ENCODE measurements at places on chromosomes 3 and 15.

- peak; percentile 27 for DNase-seq
Observed at GRCh38 chr3:168081856-168082255, 13.9 kb downstream of the GOLIM4 start.

DNA sequence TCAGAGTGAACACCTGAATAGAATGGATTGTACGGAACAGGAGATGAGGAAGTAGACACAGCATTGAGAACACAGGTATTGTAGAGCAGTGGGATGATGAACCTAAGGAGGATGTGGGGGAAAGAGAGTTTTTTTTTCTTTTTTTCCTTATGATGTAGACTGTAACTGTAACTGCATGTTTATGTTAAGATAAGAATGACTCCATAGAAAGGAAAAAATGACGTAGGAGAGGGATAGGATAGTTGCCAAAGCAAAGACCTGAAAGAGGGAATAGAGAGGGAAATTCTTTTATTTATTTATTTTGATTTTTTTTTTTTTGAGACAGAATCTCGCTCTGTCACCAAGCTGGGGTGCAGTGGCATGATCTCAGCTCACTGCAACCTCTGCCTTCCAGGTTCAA lies 33.2 kb downstream of the APH1B start:
- no peak for DNase-seq

DNA sequence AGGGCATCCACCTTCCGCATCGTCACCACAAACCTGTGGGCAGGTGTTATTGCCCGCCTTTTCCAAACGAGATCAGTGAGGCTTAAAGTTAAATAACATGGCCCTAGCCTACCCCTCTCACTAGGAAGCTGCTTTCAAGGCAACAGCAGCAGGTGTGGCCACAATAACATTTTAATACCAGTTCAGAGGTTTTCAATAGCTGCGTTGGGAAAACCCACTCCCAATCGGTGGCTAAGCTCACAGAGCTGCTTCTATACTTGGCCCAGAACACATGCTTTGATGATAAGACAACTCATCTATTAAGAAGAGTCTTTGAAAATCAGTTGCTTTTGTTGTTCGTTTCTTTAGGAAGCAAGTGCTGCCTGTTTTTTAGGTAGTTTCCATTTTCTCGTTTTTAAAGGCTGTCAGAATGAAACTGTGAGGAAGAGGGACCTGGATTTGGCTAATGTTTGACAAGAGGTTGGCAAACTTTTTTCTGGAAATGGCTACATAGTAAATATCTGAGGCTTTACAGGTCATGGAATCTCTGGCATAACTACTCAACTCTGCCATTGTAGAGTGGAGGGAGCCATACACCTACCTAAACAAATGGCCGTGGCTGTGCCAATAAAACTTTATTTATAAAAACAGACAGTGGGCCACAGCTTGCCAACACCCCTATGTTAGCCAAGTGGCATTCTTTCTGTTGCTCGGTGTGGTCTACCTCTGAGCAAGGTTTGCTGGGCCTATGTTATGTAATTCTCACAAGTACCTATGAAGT lies 179.6 kb downstream of the FEZF2 start:
- no peak for DNase-seq

GRCh38 chr15:70956201-70956995 lies 63.8 kb downstream of the LRRC49 start:
- DNase-seq = peak; percentile 6

DNA sequence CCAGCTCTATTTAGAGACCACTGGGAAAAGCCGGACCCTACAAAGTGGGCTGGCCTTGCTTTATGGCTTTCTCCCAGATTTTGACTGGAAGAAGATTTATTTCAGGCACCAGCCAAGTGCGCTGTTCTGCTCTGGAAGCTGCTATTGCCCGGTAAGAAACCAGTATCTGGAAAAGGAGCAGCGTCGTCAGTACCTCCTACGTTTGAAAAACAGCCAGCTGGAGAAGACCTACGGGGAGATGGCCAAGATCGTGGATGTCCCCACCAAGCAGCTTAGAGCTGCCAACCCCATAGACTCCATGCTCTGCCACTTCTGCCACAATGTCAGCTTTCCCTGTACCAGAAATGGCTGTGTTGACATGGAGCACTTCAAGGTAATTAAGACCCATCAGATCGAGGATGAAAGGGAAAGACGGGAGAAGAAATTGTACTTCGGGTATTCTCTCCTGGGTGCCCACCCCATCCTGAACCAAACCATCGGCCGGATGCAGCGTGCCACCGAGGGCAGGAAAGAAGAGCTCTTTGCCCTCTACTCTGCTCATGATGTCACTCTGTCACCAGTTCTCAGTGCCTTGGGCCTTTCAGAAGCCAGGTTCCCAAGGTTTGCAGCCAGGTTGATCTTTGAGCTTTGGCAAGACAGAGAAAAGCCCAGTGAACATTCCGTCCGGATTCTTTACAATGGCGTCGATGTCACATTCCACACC lies 60.9 kb downstream of the PXYLP1 start:
- DNase-seq = no peak

GRCh38 chr15:38636597-38636996 lies 72.0 kb upstream of the RASGRP1 start:
- no peak for DNase-seq

GRCh38 chr15:43253431-43254403 lies 13.0 kb downstream of the TGM5 start:
- DNase-seq = peak; percentile 53

DNA sequence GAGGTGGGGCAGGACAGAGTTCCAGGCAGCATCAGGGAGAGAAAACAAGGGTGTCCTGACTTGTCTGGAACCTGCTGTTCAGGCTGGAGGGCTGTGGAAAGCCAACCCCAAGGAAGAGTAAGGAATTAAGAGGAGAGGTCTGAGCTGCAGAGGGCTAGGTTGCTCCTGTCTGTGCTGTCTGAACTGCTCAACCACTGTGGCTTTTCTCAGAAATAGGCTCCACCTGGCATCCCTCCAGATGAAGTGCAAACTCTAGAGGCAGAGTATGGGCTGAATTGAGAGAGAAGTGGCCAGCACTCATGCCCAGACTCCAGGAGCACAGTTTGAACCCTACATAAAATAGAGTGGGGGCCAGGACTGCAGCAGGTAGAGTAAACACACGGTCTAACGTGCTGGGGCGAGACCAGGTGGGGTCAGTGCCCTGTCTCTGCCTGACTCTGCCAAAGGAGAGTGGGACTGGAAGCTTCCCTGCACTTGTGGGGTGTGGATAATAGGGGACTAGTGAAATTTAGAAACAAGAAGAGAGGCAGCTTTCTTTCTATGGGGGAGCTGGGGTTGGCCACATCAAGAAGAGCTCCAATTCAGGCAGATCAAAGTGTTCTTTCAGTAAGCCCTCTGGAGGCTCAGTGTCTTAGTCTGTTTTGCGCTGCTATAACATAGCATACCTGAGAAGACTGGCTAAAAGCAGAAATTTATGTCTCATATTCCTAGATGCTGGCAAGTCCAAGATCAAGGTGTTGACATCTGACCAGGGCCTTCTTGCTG lies 28.0 kb upstream of the MNS1 start:
- DNase-seq = no peak

GRCh38 chr15:57485869-57486268 lies 105.8 kb upstream of the MYZAP start:
- peak; percentile 97 for DNase-seq

GRCh38 chr15:63973212-63974009 lies 72.9 kb downstream of the DAPK2 start:
- no peak for DNase-seq

DNA sequence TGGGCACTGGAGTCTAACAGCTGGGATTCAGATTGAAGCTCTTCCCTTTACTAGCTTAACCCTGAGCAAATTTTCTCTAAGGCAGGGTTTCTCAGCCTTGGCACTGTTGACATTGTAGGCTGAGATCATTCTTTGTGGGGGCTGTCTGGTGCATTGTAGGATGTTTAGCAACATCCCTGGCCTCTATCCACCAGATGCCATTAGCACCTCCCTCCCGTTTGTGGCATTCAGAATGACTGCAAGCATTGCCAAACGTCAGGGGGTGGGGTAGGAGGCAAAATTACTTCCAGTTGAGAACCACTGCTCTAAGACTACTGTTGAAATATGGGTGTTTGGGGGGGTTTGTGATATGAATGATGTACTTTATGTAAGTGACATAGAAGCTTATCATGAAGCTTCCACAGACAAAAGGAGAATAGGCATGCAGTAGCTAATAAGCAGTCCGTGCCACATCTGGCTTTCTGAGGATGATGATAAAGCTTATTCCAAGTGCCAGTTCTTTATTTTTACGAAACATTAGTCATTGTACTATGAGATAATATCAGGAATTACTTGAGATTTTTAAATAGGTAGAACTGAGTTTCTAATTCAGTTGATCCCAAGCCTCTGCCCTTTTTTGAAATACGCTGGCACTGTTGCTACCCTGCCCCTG lies 39.3 kb downstream of the NKIRAS1 start:
- DNase-seq = peak; percentile 74

- peak; percentile 37 for DNase-seq
Observed at GRCh38 chr3:54988838-54989630, 61.2 kb upstream of the LRTM1 start.

- no peak for DNase-seq
Observed at GRCh38 chr15:93029214-93029835, 59.7 kb downstream of the RGMA start.

DNA sequence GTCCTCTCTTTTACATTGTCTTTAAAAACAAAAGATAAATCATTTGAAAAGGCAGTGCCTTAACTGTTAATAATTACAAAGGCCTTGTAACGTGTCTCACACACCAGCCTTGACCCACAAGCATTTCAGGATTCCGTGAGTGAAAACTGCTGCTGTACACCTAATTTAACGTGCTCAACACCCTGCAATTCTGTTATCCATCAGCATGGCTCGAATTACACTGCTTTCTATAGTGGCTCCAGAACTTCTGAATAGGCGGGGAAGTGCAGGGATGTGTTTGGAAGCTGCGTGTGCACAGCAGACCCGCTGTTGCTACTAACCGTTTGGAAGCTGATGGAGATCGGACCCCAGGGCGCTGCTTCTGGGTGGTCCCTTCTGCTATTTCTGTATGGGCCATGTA lies 9.9 kb upstream of the ETFA start:
- no peak for DNase-seq

DNA sequence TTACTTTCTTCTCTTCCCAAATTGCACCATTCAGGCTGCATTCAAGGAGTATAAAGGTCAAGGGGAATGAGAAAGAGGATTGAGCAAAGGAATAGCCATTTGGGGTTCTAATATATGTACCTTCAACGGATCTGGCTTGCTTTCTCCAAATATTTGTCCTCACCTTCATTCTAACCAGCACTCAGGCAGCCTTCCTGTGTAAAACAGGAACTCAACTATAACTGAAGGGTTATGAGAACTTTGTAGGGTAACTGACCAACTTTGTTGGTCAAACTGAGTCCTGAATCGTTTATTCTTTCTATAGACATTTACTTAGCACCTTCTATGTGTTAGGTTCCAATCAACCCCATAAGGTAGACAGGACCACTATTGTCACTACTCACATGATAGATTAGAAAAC lies 5.1 kb upstream of the CPOX start:
- no peak for DNase-seq

- DNase-seq = no peak
Observed at GRCh38 chr15:69600556-69601085, 148.0 kb downstream of the RPLP1 start.

DNA sequence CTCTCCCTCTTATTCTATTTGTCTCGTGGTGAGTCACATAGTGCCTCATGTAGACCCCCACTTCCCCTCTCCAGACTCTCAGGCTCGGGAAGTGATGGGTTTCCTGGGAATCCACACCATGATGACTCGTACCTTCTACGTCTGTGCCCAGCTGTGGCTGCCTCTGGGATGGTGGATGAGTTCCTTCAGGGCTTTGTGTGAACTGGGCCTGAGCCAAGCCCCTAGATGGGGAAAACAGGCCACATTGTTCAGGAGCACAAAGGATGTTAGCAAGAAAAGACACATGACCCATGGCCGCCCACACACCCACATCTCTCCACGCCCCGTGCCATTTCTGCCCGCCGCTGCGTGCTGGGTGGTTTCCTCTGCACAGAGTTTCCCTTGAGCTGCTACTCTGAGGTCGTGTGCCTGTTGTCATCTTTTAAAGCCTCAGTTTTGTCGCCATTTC lies 10.5 kb downstream of the ISG20 start:
- DNase-seq = peak; percentile 97

DNA sequence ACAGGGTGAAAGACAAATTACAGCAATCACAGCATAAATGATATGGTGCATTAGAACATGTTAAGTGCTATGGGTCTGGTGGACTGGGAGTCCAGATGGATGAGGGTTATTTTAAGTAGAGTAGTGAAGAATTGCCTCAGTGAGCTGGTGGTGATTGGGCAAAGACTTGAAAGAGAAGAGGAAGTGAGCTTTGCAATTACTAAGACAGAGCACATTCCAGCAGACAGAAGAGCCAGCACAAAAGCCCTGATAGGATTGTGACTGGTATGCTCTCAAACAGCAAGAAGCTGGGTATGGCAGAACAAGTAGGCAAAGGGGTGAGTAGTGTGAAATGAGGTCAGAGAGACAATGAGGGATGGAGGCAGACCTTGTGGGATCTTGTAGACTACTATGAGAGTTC lies 2.1 kb upstream of the ACKR4 start:
- DNase-seq = peak; percentile 85

DNA sequence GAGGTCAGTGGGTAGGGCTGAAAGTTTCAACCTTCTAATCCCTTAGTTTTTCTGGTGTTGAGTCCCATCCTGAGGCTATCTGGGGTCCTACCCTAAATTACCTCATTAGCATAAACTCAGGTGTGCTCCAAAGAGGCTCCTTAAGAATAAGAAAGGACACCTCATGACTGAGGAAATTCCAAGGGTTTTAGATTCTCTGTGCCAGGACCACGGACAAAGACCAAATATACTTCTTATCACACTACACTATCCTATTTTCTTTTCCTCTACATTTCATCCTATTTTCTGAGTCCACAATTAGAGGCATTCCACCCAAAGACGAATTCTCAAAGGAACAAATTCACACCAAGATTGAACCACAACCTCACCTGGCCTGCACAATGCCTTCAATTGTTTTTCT lies 9.8 kb upstream of the THSD4 start:
- DNase-seq = no peak

- no peak for DNase-seq
Observed at GRCh38 chr15:40852529-40852928, 8.7 kb downstream of the SPINT1 start.

Data from ELR (cell line).